ENCODE measurements at places on chromosomes 4 and X.

DNA sequence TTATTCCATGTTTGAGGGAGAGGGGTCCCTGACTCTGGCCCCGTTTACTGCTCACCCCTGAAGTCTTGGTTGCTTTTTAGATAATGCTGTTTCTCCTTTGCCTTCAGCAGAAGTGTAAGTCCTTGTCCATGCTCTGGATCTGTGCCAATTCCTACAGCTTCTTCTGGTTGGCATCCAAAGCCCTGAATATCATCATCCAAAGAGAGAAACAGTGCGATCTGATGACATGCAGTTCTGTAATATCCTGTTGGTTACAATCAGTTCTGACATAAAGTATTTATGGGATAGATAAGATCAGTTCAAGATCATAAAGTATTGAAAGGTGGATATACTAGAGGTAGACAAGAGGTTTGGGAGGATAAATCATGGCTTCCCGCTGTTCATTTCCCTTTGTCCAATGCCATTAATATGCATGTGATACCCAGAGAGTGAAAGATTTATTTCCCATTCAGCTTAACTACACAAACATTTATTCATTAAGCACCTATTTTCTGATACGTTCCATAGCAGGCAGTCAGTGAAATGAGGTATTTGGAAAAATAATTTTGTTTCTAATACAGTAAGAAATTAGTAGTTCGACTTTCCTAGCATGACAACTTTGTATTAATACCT, 53.2 kb upstream of the TMEM150C start:
- H3K27me3 ChIP-seq = peaks cover 6% of the 10 kb centered on the region
- no peak for DNase-seq
- H3K4me3 ChIP-seq = no peak overlapping the region

GRCh38 chr4:94534401-94535312, 82.9 kb downstream of the PDLIM5 start:
- H3K4me3 ChIP-seq = no peak overlapping the region
- no peak for DNase-seq
- H3K27ac ChIP-seq = no peak overlapping the region

GRCh38 chr4:121457278-121457875, 76.6 kb upstream of the QRFPR start:
- no peak overlapping the region for H3K27ac ChIP-seq
- DNase-seq = no peak
- no peaks in the 10 kb centered on the region for H3K36me3 ChIP-seq
- H3K4me1 ChIP-seq = no peaks in the 10 kb centered on the region
- no peaks in the 10 kb centered on the region for H3K27me3 ChIP-seq

GRCh38 chr4:39706334-39706733, 8.4 kb downstream of the UBE2K start:
- no peak for DNase-seq
- H3K4me3 ChIP-seq = no peak overlapping the region
- H3K36me3 ChIP-seq = peaks cover 8% of the 10 kb centered on the region
- H3K4me1 ChIP-seq = peaks cover 25% of the 10 kb centered on the region
- no peaks in the 10 kb centered on the region for H3K27me3 ChIP-seq
- peak overlapping the region; percentile 46 for H3K27ac ChIP-seq

- H3K4me3 ChIP-seq = no peak overlapping the region
- H3K27ac ChIP-seq = no peak overlapping the region
- H3K27me3 ChIP-seq = no peaks in the 10 kb centered on the region
- peaks cover 7% of the 10 kb centered on the region for H3K4me1 ChIP-seq
- H3K36me3 ChIP-seq = no peaks in the 10 kb centered on the region
- DNase-seq = no peak
These were observed 114.6 kb downstream of the UBE2K start for GRCh38 chr4:39812500-39812899.

GRCh38 chr4:117968606-117969005, 65.7 kb upstream of the NDST3 start:
- no peaks in the 10 kb centered on the region for H3K36me3 ChIP-seq
- no peak overlapping the region for H3K4me3 ChIP-seq
- H3K27ac ChIP-seq = no peak overlapping the region
- H3K4me1 ChIP-seq = no peaks in the 10 kb centered on the region

DNA sequence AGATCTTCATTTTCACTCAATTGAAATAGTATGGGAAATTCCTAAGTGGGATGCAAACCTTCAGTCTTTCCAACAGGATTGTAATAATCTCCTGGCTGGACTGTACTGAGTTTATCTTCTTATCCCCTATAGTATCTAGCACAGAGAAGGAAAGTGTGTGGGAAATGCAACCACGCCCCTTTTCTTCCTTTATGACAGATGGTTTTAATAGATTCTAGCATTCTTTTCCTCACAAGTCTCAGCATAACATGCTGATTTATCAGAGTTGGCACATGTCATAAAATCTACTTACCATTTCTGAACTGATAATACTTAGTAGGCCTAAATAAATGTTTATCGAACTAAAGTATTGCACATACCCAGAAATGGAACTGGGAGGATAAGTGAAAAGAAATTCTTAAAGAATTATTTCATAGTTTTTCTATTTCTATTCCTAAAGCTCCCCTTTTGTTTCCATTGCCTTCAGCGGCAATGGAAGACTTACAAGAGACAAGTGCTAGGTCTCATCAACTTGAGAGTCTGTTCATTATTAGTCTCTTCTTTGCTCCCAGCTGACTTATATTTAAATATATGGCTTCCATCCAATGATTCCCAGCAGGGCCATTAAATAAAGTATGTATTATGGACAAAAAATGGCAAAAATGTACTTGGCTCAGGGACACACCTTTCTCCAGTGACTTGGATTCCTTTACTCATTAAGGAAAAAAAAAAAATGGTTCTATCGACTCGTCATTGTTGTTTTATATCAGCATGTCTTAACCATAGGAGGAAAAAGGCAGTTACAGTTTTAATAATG, 484.5 kb downstream of the IL1RAPL1 start:
- no peaks in the 10 kb centered on the region for H3K27me3 ChIP-seq
- no peaks in the 10 kb centered on the region for H3K4me1 ChIP-seq
- H3K4me3 ChIP-seq = no peak overlapping the region

GRCh38 chr4:144575181-144575580, 70.8 kb upstream of the HHIP start:
- no peaks in the 10 kb centered on the region for H3K4me1 ChIP-seq
- no peak overlapping the region for H3K4me3 ChIP-seq
- H3K27me3 ChIP-seq = no peaks in the 10 kb centered on the region
- no peaks in the 10 kb centered on the region for H3K36me3 ChIP-seq

DNA sequence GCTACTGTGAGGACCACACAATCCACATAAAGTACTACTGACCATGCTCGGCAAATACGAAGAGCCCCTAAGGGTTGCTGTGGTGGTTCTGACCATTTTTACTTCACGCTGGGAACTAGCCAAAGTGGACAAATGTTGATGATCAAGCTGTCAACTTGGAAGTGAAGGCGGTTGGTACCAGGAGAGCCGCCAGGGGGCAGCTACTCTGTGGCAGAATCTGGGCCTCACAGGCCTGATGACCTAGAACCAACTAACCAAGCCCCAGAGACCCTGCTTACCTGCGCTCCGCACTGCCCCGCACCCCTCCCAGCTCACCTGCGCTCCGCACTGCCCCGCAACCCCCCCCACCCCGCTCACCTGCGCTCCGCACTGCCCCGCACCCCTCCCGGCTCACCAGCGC, 5.6 kb downstream of the GAK start:
- H3K27me3 ChIP-seq = no peaks in the 10 kb centered on the region
- no peaks in the 10 kb centered on the region for H3K36me3 ChIP-seq
- peaks cover 62% of the 10 kb centered on the region for H3K4me1 ChIP-seq
- H3K27ac ChIP-seq = no peak overlapping the region
- no peak for DNase-seq

DNA sequence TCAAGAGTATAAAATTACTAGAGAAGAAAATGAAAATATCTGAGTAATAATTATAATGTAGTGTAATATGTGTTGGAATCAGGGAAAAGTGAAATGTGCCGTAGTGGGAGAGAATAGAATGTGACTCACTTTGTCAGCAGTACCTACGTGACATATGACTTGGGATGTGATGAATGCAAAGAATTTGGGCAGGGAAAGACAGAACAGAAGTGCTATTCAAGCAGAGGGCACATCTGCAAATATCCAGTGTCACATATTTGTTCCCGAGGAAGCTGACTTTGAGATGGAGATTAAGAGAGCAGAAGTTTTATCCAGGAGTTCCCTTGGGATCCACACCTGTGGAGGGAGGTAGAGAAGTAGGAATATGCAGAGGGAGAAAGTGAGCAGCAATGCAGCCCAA, 69.3 kb upstream of the HS3ST1 start:
- H3K27ac ChIP-seq = no peak overlapping the region
- no peaks in the 10 kb centered on the region for H3K4me1 ChIP-seq
- no peaks in the 10 kb centered on the region for H3K36me3 ChIP-seq
- no peak for DNase-seq
- H3K27me3 ChIP-seq = no peaks in the 10 kb centered on the region
- no peak overlapping the region for H3K4me3 ChIP-seq

GRCh38 chr4:72567821-72568675, 973 bp downstream of the ADAMTS3 start:
- peak overlapping the region; percentile 66 for H3K4me3 ChIP-seq
- H3K27ac ChIP-seq = peak overlapping the region; percentile 85
- no peaks in the 10 kb centered on the region for H3K27me3 ChIP-seq
- H3K4me1 ChIP-seq = peaks cover 22% of the 10 kb centered on the region

DNA sequence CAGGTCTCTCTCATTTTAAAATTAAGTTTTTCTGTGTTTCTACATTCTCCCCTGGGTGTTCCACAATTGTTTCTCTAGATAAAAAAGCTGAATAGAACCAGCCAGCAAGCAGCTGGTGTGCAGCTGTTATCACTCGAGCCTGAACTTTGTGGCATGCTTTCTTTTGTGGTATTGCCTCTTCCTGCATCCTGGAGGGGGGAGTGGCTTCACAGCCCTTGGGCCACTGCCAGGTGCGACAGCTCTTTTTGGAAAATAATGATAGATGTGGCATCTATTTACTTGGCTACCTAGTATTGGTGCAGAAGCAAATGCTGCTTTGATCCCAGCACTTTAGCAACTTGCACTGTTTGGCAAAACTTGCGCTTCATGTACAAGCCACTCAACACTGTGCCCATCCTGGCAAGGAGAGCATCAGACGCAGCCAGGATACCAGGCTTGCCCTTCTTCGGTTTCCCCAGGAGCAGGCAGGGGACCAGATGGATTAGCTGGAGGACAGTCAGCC, 69.4 kb downstream of the HMGB2 start:
- H3K4me1 ChIP-seq = peaks cover 8% of the 10 kb centered on the region
- H3K4me3 ChIP-seq = no peak overlapping the region
- no peak for DNase-seq
- no peak overlapping the region for H3K27ac ChIP-seq
- H3K27me3 ChIP-seq = no peaks in the 10 kb centered on the region

DNA sequence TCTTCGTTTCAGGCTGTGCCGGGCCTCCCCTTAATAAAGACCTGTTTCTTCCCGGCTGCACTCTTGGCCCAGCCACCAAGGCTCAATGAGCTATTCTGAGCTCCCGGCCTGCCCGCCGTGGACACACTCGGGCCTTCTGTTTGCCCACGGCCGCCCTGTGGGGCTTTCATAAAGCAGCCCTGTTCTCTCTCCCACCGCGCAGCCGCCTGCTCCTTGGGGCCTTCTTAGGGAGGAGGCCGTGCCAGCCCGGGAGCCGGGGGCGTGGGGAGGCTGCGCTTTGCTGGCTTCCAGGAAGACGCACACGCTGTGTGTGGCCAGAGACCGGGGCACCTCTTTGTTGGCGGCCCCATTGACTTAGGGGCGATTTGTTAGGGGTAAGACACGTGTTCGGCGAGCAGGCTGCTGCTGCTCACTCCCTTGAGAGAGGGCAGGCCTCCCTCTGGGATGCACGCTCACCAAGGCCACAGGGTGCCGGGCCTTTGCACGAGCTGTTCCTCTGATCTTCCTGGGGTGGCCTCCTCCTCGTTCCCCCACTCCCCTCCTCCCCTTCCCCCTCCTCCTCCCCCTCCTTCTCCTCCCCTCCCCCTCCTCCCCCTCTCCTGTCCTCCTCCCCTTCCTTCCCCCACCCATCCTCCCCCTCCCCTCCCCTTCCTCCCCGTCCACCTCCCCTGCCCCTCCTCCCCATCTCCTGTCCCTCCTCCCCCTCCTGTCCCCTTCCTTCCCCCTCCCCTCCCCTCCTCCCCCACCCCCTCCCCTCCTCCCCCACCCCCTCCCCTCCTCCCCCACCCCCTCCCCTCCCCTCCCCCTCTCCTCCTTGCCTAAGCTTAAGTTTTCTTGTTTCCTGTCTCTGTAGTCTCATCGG, 11.3 kb downstream of the BLOC1S4 start:
- H3K4me3 ChIP-seq = no peak overlapping the region
- H3K36me3 ChIP-seq = no peaks in the 10 kb centered on the region
- no peaks in the 10 kb centered on the region for H3K27me3 ChIP-seq
- peaks cover under 1% of the 10 kb centered on the region for H3K4me1 ChIP-seq
